Breast epithelium (tissue), 4 donors: ENCODE measurements at places on chromosomes 2 and 18. TPM values are rescaled to one million over a fixed set of nuclear protein-coding genes. Genes with fewer than 3 reads are reported as not detected.
A peak's percentile ranks its signal among the peaks of the same experiment; 100 is the strongest.

Gene HK2
- total RNA-seq: 19.9 TPM

DNA sequence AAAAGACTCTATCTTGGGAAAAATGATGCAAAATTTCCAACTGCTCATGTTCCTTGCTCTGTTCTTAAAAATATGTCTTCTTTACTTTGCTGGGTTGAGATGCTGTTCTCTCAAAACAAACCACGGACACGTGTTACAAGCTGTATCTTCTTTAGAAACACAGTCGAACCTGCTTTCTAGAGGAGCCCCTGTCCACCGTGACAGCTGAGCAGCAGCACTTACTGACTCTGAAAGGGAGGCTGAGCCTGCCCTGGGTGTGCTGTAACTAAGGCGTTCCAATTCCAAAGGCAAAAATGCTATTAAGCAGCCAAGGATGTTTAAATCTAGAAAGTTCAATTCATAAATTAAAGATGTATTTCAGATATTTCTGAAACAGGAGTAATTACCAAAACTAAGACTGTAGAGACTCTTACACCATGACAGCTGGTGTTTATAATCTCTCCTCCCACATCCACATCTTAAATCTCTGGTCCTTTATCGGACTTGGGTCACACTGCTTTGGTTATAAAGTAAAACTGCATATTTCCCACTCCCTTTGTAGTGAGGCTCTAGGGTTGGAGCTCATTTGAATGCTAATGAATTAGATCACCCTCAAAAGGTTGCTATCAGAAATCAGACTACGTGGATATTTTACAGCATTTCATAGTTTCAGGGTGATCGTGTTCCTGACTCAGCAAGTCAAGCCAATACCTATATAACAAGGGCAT lies 281.2 kb upstream of the LYPD1 start:
- no peak overlapping the region for H3K4me3 ChIP-seq
- no peaks in the 10 kb centered on the region for H3K27me3 ChIP-seq
- H3K27ac ChIP-seq: no peak overlapping the region
- no peak for DNase-seq

GRCh38 chr2:73173781-73174180 lies 28.6 kb upstream of the NOTO start:
- H3K4me3 ChIP-seq: no peak overlapping the region
- H3K27ac ChIP-seq: no peak overlapping the region
- H3K4me1 ChIP-seq: no peaks in the 10 kb centered on the region
- peaks cover 11% of the 10 kb centered on the region for H3K27me3 ChIP-seq
- H3K36me3 ChIP-seq: no peaks in the 10 kb centered on the region

DNA sequence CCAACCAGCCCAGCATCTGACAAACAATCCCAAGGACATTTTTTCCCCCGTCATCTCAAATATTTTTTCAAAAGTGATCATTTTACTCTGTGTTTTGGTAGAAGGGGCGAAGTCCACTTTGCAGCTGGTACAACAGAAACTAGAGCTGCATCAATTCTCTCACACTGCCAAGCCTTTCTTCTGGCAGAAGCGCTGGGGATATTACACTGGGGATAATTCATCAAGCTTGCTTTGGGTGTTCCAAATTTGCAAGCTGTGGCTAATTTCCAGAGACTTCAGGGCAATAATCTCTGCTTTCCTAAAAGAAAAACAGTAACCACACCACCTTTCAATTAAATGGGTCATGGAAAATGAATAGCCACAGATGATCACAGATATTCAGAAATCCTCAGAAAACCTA lies 238.3 kb downstream of the SLC8A1 start:
- no peak for DNase-seq
- no peaks in the 10 kb centered on the region for H3K27me3 ChIP-seq
- H3K27ac ChIP-seq: no peak overlapping the region
- no peaks in the 10 kb centered on the region for H3K36me3 ChIP-seq

Gene UGT1A10
- total RNA-seq: not detected

DNA sequence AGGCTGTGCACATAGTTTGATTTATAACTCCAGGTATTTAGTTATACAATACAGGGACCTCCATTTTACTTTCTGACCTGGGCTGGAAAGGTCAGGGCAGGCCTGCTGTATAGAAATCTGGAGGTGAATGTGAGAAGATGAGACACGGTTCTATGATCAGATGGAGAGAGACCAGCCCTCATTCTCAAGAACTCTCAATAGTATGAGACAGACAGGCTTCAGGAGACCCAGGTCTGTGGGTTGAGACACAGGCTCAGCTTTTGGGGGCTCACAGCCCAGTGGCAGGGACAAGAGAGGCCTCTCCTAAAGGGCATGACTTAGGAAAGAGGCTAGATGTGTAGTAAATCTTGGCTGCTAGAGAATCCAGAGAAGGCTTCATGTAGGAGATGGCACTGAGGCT lies 719 bp upstream of the ATP6V1B1 start:
- H3K4me1 ChIP-seq: no peaks in the 10 kb centered on the region
- no peak for DNase-seq
- H3K27me3 ChIP-seq: no peaks in the 10 kb centered on the region
- H3K27ac ChIP-seq: peak overlapping the region; percentile 80
- no peak overlapping the region for H3K4me3 ChIP-seq

- H3K36me3 ChIP-seq: no peaks in the 10 kb centered on the region
Measured at GRCh38 chr18:34918856-34919255, 122.4 kb upstream of the MAPRE2 start.

Gene GBX2
- total RNA-seq: not detected

DNA sequence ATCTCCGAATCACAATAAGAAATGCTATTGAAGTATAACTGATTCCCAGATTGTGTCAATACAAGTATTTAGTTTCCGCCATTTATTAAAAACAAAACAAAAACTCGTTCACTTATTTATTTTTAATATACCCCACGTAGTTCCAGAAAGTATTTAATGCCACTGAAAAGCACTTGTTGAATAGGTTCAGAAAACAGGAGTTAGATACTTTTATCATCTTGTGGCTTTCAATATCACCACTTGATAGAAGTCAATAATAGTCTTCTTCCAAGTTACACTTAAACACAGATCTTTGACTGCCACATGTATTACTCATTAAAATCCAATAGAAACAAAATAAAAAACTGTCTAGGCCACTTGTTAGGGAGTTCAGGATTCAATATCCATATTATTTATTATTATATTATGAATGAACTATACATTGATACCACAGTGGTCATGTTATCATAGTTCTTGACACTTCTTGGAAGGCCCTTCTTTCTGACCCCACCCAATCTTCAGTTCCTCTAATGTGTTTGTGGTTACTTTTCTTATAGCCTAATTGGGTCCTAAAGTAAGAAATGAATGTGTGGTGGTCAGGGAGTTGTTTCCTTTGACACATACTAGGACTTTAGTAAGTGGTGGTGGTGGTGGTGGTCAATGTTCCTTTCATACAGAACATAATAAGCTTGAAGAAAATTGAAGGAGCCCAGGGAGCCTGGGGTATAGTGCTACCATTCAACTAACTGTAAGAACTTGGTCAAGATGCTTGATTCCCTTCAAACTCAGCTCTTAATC lies 221.3 kb upstream of the ITGA4 start:
- H3K4me3 ChIP-seq: no peak overlapping the region
- H3K27ac ChIP-seq: no peak overlapping the region
- H3K36me3 ChIP-seq: no peaks in the 10 kb centered on the region
- DNase-seq: no peak

Gene KHK
- 3.6 TPM for total RNA-seq

DNA sequence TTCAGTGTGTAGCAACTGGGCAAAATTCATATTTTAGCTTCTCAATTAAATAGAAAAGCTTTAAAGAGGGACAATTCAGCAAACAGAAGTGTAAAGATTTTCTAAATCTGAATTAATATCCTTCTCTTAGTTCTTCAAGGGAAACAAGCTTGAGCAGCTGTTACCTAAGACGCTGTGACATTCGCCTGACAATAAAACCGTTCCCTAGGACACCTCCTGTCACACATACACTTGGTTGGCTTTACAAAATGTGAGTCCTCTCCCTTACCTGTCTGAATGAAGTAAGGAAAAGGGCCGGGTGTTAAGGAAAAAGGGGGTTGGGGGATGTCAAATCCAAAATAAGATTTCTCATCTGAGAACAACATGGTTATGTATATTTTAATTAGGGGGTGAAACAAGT lies 2.1 kb downstream of the SERTAD2 start:
- H3K27me3 ChIP-seq: no peaks in the 10 kb centered on the region
- DNase-seq: no peak
- no peak overlapping the region for H3K4me3 ChIP-seq
- no peaks in the 10 kb centered on the region for H3K36me3 ChIP-seq

- no peak for DNase-seq
- H3K27ac ChIP-seq: no peak overlapping the region
- H3K4me1 ChIP-seq: no peaks in the 10 kb centered on the region
- no peaks in the 10 kb centered on the region for H3K27me3 ChIP-seq
Measured at GRCh38 chr2:122859260-122859659, 1103.8 kb downstream of the TSN start.

DNA sequence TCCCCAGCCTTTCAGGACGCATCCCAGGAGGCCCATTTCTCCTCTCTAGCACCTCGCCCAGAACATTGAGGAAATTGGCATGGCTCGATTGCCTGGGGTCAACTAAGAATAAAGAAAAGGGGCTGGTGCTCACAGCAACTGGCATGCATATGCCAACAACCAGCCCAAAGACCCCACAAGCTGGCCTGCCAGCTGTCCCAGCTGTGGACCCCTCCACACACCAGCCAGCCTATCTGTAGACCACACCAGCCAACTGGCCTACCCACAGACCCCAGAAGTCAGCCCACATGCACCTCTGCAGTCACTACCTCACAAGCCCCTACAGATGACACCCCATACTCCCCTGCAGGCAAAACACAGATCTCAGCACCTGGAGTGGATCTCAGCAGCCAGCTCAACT lies 123.8 kb upstream of the ID2 start:
- no peak overlapping the region for H3K4me3 ChIP-seq
- no peaks in the 10 kb centered on the region for H3K4me1 ChIP-seq
- H3K36me3 ChIP-seq: no peaks in the 10 kb centered on the region
- no peak overlapping the region for H3K27ac ChIP-seq
- no peaks in the 10 kb centered on the region for H3K27me3 ChIP-seq
- DNase-seq: no peak

Gene ALK
- 5.6 TPM for total RNA-seq

- H3K36me3 ChIP-seq: no peaks in the 10 kb centered on the region
- peaks cover 4% of the 10 kb centered on the region for H3K4me1 ChIP-seq
- no peak overlapping the region for H3K27ac ChIP-seq
- H3K27me3 ChIP-seq: no peaks in the 10 kb centered on the region
- H3K4me3 ChIP-seq: no peak overlapping the region
Measured at GRCh38 chr2:1598041-1598710, 146.1 kb downstream of the PXDN start.

Gene CNDP1
- 0.33 TPM for total RNA-seq

Gene FSIP2
- 0.64 TPM for total RNA-seq
